ENCODE measurements at places on chromosomes 4 and X.

DNA sequence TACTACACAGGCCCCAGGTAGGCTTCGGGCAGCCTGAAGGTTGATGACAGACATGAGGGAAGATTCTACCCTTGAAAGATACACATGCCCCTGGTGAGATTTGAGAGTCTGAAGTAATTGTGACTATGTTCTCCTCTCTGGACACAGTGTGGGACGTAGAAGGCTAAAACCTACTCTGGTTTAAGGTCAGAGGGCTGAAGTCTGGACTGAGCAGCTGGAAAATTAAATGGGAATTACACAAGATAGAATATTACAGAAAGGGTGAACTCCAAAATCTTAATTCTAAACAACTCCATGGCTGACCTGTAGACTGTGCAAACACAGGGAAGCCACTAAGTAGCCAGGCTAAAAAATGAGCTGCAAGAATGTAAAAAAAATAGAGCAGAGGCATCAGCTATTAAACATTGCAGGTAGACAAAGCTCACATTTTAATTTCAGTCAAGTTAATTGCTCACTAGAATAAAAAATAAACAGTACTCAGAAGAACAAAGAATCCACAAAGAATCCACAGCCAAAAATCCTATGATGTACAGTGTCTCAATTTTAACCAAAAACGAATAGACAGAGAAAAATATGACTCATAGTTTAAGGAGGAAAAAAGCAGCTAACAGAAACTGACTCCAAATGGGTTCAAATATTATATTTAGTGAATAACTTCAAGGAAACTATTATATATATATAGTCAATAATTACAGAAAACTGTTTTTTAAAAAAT lies 170.4 kb downstream of the PCDH18 start:
- DNase-seq, result no peak

- DNase-seq, result no peak
Measured at GRCh38 chr4:101032541-101032940, 314.8 kb downstream of the PPP3CA start.

GRCh38 chr4:6658597-6659075 lies 18.2 kb downstream of the MRFAP1 start:
- peak; percentile 30 for DNase-seq

DNA sequence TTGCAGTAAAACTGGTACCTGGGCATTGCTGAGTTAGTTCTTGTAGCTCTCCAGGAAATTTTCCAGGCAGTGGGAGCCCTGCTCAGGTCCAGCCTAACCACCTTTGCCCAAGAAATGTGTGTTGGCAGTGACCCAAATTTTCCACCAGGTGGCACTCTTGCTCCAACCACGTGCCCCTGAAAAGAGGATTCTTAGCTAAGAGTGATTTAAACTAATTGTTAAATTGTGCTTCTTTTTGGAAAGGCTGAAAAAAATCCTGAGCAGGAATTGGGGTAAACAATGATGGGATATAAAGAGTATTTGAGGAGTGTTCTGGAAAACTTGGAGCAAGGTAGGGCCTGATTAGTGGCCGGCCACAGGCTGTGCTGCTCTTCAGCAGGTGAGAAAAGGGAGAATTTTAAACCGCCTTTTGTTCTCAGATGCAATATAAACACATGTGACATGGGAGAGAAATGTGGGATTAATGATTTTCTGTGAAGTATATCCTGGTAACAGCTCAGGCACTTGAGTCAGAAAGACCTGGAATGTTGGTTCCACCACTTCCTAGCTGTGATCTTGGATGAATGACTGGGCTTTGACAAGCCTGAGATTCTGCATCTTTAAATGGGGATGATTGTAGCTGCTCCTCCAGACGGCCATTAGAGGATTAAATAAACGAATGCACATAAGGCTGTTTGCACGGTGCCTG lies 219.6 kb downstream of the PTTG2 start:
- peak; percentile 67 for DNase-seq

- no peak for DNase-seq
Measured at GRCh38 chr4:156558373-156559025, 413.1 kb downstream of the PDGFC start.

DNA sequence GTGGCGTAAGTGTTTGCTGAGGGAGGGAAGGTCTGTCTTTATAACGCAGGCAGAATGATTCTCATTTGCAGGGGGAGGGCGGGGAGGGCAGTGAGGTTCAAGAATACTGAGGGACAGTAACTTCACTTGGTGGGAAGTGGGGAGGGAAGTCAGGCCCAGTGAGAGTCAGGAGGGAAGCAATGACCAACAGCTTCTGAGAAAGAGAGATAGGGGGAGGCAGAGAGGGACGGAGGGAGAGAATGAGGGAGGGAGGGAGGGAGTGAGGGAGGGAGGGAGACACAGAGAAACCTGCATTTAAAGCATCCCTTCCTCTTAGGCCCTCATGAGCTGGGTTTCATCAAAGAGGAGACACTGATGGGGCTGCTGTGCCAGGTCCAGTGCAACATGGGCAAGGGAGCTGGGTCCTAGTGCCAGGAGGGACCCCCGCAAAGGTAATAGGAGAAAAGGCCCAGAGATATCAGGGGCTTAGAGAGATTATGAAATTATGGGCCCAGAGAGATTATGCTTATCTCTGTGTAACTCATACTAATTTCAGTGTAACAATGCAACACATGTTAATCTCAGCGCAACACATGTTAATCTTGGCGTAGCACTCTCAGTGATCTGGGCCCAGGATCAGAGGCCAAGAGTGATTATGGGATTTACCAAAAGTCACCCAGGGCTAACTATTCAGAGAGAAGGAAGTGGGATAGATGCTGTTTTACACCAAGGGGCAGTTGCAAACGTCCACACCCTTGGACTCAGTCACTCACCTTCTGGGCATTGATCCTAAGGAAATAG lies 112.1 kb downstream of the DRD5 start:
- DNase-seq, result no peak

- DNase-seq, result no peak
Measured at GRCh38 chr4:74423104-74423503, 21.8 kb upstream of the AREG start.

DNA sequence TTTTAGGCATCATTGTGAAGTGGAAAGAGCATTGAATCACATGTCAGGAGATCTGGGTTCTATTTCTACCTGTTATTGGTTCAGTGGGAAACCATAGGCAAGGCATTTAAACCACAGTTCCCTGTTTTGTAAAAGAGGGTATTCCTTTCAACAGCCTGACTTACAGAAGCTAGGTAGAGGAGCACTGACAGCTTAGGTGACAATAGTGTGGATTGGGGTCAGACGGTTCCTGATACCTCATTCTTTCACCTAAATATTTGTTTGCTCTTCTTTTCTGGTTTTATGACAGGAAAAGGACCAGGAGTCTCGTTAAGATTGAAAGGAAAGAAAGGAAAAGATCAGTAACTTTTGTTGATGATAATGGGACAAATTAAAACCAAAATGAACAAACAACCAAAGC lies 15.9 kb upstream of the PDLIM5 start:
- no peak for DNase-seq

All from activated T-cell treated with anti-CD3 and anti-CD28 coated beads for 4 hours (primary cell).